Activated CD4-positive, alpha-beta T cell treated with anti-CD3 and anti-CD28 coated beads, Interleukin-2, amount 10 ng/mL, durations not matched to agents 24 days and 14 days (primary cell): ENCODE measurements at places on chromosomes 16 and 17.

- no peaks in the 10 kb centered on the region for H3K27me3 ChIP-seq
- no peak overlapping the region for H3K4me3 ChIP-seq
- H3K4me1 ChIP-seq = peaks cover 5% of the 10 kb centered on the region
- no peak for DNase-seq
- H3K36me3 ChIP-seq = peaks cover 45% of the 10 kb centered on the region
- H3K27ac ChIP-seq = peak overlapping the region; percentile 39
Observed at GRCh38 chr16:3482659-3483241, 12.5 kb downstream of the C16orf90 start.

- peaks cover 13% of the 10 kb centered on the region for H3K36me3 ChIP-seq
- H3K27ac ChIP-seq = no peak overlapping the region
- no peaks in the 10 kb centered on the region for H3K27me3 ChIP-seq
- no peak overlapping the region for H3K4me3 ChIP-seq
- H3K4me1 ChIP-seq = no peaks in the 10 kb centered on the region
Observed at GRCh38 chr17:57589151-57590034, 155.7 kb downstream of the CCDC182 start.

DNA sequence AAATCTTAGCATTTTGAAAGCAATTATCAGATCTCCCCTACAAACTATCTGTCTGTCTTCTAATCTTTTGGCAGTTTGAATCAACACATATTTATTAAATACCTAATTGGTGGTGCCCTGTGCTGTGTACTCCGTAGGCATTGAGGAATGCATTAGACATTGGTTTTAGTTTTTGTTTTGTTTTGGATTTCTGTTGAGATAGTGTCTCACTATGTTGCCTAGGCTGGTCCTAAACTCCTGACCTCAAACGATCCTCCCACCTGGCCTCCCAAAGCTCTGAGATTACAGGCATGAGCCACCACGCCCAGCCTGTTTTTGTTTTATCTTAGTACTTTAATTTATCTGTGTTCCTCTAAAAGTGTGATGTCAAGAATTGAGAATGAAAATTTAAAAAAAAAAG lies 124.8 kb upstream of the RBL2 start:
- no peak overlapping the region for H3K4me3 ChIP-seq
- H3K27ac ChIP-seq = no peak overlapping the region
- no peaks in the 10 kb centered on the region for H3K4me1 ChIP-seq
- H3K36me3 ChIP-seq = peaks cover 18% of the 10 kb centered on the region
- H3K27me3 ChIP-seq = no peaks in the 10 kb centered on the region

DNA sequence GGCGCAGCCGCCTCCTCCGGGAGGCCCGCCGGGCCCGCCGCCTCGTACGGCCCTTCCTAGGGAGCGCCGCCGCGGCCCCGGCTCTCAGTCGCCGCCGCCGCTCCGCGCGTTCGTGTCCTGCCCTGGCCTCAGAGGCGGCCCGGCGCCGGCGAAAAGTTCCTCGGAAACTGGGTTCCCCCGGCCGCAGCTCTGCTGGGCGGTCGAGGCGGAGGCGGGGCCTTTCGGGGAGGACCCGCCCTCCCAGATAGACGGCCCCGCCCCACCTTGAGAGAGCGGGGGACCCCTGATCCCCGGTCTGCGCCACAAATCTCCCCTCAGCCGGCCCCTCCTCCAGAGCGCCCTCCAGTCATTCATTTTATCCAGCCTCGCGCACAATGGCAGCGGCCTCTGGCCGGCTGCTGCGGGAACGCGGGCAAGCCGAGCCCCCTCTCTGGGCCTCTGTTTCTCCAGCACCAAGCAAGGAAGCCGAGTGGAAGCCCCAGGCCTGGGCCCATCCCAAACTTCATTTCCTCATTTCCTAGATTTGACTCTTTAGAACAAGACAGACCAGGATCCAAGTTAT lies at the start of gene SREBF1:
Gene SREBF1, minus strand, starts transcription at position 169 of the 562 bp plus-strand sequence. CDS start 169 bp downstream, outside the sequence.
- DNase-seq = peak; percentile 91
- H3K27ac ChIP-seq = peak within 1 kb of the TSS; percentile 95
- peak within 1 kb of the TSS; percentile 98 for H3K4me3 ChIP-seq

GRCh38 chr17:49723423-49723822 lies 15.7 kb upstream of the SLC35B1 start:
- H3K27ac ChIP-seq = no peak overlapping the region
- peaks cover 51% of the 10 kb centered on the region for H3K36me3 ChIP-seq
- peaks cover 6% of the 10 kb centered on the region for H3K4me1 ChIP-seq
- H3K27me3 ChIP-seq = no peaks in the 10 kb centered on the region
- no peak overlapping the region for H3K4me3 ChIP-seq

DNA sequence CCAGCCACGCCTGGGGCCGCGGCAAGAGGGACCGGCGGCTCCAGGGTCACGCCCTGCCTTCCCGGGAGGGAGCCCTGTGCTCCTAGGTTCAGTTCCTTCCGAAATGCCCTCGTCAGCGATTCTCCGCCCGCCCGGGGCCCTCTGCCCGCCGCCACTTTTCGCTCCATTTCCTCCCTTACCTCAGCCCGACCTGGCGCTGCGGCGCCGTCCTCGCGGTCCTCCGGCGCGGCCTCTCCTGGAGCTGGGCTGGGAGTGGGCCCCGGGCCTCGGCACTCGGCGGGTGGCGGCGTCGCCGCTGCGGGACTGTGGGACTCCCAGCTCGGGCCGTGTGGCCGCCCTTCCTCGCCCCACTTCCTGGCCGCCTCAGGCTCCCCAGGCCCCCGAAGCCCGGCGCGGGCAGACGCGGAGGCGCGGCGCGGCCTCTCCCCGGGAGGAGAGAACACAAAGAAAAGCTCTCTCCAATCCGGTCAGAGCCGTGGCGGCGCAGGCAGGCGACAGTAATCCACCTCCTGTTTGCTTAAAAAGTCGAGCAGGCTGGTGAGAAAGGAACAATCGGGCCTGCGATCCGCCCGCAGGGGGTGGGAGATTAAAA lies 1.6 kb downstream of the BAHCC1 start:
- no peak overlapping the region for H3K4me3 ChIP-seq
- H3K27me3 ChIP-seq = peaks cover 55% of the 10 kb centered on the region
- H3K4me1 ChIP-seq = peaks cover 18% of the 10 kb centered on the region

DNA sequence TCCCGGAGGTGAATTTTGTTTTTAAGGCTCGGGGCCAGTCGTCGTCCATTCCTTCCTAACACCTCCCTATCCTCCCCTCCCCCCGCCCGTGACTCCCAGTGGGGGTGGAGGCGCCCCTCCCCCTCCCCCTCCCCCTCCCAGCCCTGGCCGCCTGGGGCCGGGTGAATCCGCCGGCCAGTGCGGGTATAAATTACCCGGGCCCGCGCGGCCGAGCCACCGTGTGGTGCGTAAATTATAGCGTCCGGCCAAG lies 2.0 kb upstream of the GSE1 start:
- DNase-seq = no peak
- H3K27me3 ChIP-seq = peaks cover 1% of the 10 kb centered on the region
- no peak overlapping the region for H3K27ac ChIP-seq
- peaks cover 26% of the 10 kb centered on the region for H3K4me1 ChIP-seq

- DNase-seq = no peak
- H3K36me3 ChIP-seq = no peaks in the 10 kb centered on the region
- no peak overlapping the region for H3K4me3 ChIP-seq
- no peaks in the 10 kb centered on the region for H3K4me1 ChIP-seq
- no peaks in the 10 kb centered on the region for H3K27me3 ChIP-seq
Observed at GRCh38 chr16:86949630-86950029, 367.6 kb downstream of the C16orf95 start.

DNA sequence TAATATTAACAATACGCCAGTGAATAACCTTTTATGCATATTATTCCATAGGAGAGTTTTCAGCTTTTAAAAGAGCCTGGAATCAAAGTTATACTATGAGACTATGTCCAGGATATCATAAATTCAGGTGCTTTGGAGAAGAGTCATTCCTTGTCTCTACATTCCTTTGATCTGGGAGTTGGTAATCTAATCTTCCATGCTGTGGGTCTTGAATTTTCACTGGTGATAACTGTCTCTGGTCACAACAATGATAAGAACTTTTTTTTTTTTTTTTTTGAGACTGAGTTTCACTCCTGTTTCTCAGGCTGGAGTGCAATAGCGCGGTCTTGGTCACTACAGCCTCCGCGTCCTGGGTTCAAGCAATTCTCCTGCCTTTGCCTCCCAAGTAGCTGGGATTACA lies 50.8 kb downstream of the CHD9 start:
- H3K4me3 ChIP-seq = no peak overlapping the region
- peaks cover 3% of the 10 kb centered on the region for H3K36me3 ChIP-seq
- no peak for DNase-seq
- no peaks in the 10 kb centered on the region for H3K4me1 ChIP-seq
- no peak overlapping the region for H3K27ac ChIP-seq

GRCh38 chr17:48427598-48427997 lies 2.4 kb downstream of the SKAP1 start:
- DNase-seq = peak; percentile 90
- H3K27me3 ChIP-seq = no peaks in the 10 kb centered on the region
- peaks cover 62% of the 10 kb centered on the region for H3K4me1 ChIP-seq
- peak overlapping the region; percentile 99 for H3K27ac ChIP-seq
- H3K4me3 ChIP-seq = peak overlapping the region; percentile 99

- no peaks in the 10 kb centered on the region for H3K36me3 ChIP-seq
- H3K27me3 ChIP-seq = peaks cover 15% of the 10 kb centered on the region
- peak overlapping the region; percentile 13 for H3K4me3 ChIP-seq
- peak overlapping the region; percentile 54 for H3K27ac ChIP-seq
- peaks cover 12% of the 10 kb centered on the region for H3K4me1 ChIP-seq
Observed at GRCh38 chr16:58425756-58426494, 33.7 kb downstream of the GINS3 start.

- DNase-seq = no peak
- H3K4me1 ChIP-seq = peaks cover 13% of the 10 kb centered on the region
- H3K27me3 ChIP-seq = no peaks in the 10 kb centered on the region
- no peak overlapping the region for H3K27ac ChIP-seq
Observed at GRCh38 chr17:35138218-35138617, 3.9 kb downstream of the NLE1 start.

DNA sequence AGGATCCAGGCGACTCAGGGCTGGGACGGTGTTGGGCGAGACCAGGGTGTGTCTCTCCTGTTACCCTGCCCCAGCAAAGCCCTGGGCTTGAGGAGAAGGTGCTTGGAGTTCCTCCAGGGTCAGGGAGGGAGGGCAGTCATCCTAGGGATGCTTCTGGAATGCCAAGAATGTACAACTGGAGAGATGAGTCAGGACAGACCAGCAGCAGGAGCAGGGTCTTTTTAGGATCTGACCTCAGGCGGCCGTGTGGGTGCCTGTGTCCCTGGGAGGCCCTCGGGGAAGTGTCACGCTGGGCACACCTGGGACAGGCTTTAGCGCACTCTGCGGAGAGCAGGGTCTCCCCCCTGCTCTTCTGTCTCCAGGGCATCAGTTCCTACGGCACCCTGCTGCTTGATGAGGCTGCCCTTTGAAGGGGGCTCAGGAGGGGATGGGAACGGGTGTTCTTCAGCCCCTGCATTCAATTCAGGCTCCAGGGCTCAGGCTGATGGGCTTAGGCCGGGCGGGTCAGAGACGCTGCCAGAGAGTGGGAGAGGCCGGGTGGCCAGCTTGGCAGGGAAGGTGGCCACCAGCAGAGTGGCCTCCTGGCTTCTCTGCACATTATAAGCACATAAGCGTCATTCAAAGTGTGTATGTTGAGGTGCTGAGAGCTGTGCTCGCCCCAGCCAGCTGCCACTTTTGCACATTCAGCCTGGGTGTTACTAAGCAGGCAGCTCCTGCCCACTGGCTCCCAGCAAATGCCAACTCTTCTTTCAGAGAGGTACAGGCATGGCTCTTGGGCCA lies 8.4 kb upstream of the MTSS2 start:
- H3K27ac ChIP-seq = no peak overlapping the region
- H3K4me1 ChIP-seq = peaks cover 20% of the 10 kb centered on the region
- no peak for DNase-seq
- H3K27me3 ChIP-seq = no peaks in the 10 kb centered on the region
- peaks cover 6% of the 10 kb centered on the region for H3K36me3 ChIP-seq

- H3K4me3 ChIP-seq = no peak overlapping the region
- H3K27ac ChIP-seq = no peak overlapping the region
- no peak for DNase-seq
Observed at GRCh38 chr17:1967213-1967612, 57.9 kb downstream of the RTN4RL1 start.

- H3K36me3 ChIP-seq = peaks cover 19% of the 10 kb centered on the region
- peak overlapping the region; percentile 91 for H3K27ac ChIP-seq
- H3K27me3 ChIP-seq = peaks cover 12% of the 10 kb centered on the region
- peaks cover 24% of the 10 kb centered on the region for H3K4me1 ChIP-seq
- peak overlapping the region; percentile 91 for H3K4me3 ChIP-seq
Observed at GRCh38 chr17:1455291-1455796, 688 bp downstream of the CRK start.

GRCh38 chr17:75854101-75854748 lies 910 bp downstream of the WBP2 start:
- no peak overlapping the region for H3K27ac ChIP-seq
- H3K27me3 ChIP-seq = no peaks in the 10 kb centered on the region
- H3K4me3 ChIP-seq = no peak overlapping the region
- DNase-seq = peak; percentile 69
- peaks cover 13% of the 10 kb centered on the region for H3K36me3 ChIP-seq

DNA sequence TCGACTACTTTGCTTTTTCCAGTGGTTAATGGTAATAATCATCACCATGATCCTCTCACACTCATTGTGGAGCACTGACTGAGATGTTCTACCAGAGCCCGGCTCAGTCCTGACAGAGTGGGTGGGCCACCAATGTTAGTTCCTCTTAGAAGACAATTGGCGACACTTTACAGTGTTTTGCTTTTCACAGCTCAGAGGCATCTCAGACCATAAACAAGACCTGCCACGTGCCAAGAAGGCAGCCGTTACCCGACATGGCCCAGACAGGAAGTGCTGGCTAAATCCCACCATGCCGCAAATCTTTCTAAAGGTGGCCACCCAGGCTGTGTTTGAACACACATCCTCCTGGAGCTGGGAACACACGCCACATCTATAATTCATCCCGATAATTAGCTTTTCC lies 103.7 kb downstream of the XYLT1 start:
- peaks cover 11% of the 10 kb centered on the region for H3K36me3 ChIP-seq
- H3K4me1 ChIP-seq = peaks cover 87% of the 10 kb centered on the region
- peak; percentile 68 for DNase-seq

DNA sequence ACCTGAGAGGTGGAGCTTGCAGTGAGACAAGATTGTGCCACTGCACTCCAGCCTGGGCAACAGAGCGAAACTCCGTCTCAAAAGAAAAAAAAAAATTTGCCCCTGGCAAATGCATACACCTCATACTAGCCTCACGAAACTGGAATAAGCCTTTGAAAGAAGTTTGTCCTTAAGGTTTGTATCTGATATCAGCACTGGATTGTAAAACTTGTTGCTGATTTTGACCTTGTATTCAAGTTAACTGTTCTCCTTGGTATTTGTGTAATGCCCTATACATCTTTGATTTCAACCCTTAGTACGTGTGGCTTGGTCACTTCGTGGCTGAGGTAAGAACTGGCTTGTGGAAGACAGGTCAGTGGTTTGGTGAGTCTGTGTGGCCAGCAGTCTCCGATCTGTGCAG lies 6.2 kb upstream of the FLCN start:
- no peak for DNase-seq
- H3K4me3 ChIP-seq = no peak overlapping the region
- no peak overlapping the region for H3K27ac ChIP-seq
- peaks cover 20% of the 10 kb centered on the region for H3K36me3 ChIP-seq

GRCh38 chr16:303760-304505 lies 21.0 kb downstream of the PDIA2 start:
- no peaks in the 10 kb centered on the region for H3K27me3 ChIP-seq
- no peak overlapping the region for H3K27ac ChIP-seq
- no peak overlapping the region for H3K4me3 ChIP-seq
- no peak for DNase-seq
- no peaks in the 10 kb centered on the region for H3K4me1 ChIP-seq
